ENCODE measurements at places on chromosomes 5 and 9.

GRCh38 chr5:118628660-118629354, 359.5 kb downstream of the DTWD2 start:
- DNase-seq = no peak

- DNase-seq = no peak
Observed at GRCh38 chr9:31272456-31273295, 1111.8 kb upstream of the ACO1 start.

GRCh38 chr5:53357439-53357838, 123.0 kb upstream of the FST start:
- DNase-seq = no peak

DNA sequence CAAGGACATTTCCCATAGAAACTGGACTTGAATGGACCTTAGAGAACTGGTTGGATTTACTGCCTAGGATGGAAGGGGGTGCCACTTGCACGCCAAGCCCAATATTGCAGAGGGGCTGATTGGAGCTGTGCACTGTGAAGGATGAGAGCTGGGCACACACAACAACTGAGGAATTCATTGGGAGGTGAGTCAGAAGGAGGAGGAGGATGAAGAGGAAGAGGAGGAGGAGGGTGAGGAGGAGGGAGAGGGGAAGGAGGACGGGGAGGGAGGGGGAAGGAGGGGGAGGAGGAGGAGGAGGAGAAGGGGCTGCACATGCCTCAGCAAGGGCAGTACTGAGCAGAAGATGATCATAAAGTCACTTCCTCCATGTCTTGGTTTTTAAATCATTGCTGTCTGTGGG, 5.7 kb upstream of the ICE1 start:
- DNase-seq = peak; percentile 24

GRCh38 chr5:175743676-175744210, 85.9 kb downstream of the HRH2 start:
- DNase-seq = peak; percentile 32

- DNase-seq = peak; percentile 58
Observed at GRCh38 chr9:129140397-129141065, 29.3 kb downstream of the PTPA start.

DNA sequence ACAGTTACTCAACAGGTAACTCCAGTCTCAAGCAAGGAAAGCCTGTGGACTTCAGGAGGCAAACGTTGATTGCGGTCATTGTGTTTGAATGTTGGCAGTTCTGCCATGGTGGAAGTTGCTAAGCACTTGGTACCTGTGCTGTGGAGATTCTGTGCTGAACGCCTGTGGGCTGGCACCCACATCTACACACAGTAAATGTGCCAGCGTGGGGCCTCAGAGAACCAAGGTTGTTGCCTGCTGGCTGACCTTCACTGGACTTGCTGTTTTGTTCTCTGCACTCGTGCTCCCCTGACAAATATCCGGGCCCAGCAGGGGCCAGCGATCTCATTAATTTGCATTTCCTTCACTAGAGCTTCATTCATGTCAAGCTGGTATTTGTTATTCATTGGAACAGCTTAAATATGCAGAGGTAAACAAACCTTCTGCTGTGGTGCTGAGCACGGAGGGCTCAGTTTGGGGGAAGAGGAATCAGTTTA, 141.8 kb downstream of the PRKACG start:
- no peak for DNase-seq

DNA sequence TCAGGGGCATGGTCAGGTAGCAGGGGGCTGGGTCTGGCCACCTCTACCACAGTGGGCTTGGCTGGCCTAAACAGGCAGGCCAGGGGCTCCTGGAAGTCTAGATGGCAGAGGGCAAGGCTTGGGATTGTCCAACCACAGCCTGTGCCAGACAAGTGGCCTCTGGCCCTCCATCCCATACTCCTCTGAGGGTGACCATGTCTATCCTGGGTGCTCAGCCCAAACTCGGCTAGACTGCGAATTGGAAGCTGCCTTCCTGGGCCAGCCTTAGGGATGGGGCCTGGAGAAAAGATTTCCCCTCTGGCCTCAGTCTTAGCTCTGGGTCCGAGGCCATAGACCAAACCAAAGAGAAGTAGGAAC, 110.5 kb downstream of the PHF2 start:
- no peak for DNase-seq

DNA sequence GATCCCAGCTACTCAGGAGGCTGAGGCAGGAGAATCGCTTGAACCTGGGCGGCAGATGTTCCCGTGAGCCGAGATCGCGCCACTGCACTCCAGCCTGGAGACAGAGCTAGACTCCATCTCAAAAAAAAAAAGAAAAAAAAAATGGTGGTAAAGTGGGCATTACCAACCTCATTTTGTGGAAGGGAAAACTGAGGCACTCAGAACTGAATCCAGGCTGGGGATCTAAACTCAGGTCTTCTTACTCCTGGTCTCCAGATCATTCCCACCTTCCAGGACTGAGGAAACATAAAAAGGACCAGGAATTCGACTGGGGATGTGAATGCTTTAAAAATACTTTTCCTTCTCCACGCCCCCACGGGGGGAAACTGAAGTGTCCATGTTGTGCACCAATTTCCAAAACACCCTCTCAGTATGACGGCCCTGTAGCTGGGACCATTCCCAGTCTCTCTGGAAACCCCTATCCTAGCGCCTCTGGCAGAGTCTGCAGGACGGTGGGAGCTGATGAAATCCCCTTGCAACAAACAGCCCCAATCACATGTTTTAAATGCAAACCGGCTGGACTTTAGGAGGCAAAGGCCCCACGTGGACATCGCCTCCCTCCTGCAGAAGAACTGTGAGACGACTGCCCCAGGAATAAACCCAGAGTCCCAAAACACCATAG, 8.9 kb upstream of the AKNA start:
- no peak for DNase-seq

DNA sequence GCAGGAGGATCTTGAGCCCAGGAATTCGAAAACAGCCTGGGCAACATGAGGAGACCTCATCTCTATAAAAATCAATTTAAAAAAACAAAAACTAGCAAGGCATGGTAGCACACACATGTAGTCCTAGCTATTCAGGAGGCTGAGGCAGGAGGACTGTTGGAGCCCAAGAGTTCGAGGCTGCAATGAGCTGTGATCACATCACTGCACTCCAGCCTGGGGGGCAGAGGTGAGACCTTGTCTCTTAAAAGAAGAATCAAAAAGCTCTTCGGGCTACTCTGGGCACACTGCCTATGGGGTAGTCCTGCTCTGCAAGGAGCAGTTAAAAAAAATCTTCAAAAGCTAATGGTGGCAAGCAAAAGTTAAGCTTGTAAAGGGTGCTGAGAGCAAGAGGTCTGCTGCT, 23.5 kb downstream of the SKP1 start:
- DNase-seq = no peak

- DNase-seq = no peak
Observed at GRCh38 chr5:113043491-113043931, 66.9 kb downstream of the DCP2 start.

DNA sequence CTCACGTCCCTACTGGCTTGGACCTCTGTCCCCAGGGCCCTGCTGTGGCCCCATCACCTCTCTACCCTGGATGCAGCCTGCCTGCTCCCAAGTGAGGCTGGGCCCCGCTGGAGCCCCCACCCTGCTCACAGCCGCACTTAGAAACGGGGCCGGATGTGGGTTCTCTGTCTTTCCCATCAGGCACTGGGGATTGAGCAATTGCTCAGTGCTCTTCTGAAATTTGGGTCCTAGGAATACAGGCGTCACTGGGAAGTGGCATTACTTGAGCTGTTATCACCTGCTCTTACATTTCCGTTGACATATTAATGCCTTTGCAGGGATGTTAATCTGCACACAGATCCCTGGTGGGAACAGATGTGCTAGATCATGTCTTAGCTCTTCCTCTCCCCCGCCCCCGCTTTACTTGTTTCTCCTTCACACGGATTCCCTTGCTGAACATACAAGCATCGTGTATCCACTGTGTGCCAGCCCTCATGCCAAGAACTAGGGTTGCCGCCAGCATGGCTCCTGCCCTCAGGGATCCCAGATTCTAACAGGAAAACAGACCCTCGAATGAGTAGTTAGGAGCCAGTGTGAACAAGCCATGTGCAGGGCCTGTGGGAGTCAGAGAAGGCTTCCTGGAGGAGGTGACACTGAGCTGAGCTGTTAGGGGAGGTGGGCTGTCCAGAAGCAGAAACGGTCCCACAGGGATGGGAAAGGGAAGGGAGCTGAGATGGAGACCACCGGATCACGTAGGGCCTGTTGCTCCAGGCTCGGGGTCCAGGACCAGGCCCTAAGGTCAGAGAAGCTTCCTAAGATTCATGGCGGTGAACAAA, 65.1 kb downstream of the NEK6 start:
- no peak for DNase-seq

- no peak for DNase-seq
Observed at GRCh38 chr5:115418788-115419187, 122.3 kb upstream of the CCDC112 start.

- no peak for DNase-seq
Observed at GRCh38 chr5:150576449-150576949, 64.0 kb upstream of the SYNPO start.

GRCh38 chr9:135479469-135480052, at the start of gene PPP1R26:
TSS of gene PPP1R26 (plus strand) at chr9:135479782. CDS start at chr9:135484511, 4,729 bp downstream.
- DNase-seq = peak; percentile 20

GRCh38 chr5:151151793-151152192, 5.8 kb downstream of the ANXA6 start:
- DNase-seq = peak; percentile 5

DNA sequence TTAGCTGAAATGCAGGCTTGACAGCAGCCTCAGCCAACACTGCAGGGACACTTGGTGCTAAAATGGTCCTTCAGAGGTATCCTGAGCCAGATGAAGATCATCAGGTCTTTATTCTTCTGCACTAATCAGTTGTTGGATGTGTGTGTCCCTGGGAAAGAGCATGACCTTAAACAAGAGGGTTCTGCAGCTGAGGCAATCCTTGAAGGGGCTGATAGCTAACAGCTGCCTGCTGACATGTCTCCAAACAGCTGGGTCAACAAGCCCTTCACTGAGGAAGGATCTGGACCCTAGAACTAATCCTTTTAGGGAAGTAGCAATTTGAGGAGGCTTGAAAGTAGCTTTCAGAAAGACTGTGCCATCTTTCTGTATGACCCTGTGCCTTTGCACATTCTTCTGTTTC, 376.3 kb upstream of the ACTBL2 start:
- DNase-seq = no peak

DNA sequence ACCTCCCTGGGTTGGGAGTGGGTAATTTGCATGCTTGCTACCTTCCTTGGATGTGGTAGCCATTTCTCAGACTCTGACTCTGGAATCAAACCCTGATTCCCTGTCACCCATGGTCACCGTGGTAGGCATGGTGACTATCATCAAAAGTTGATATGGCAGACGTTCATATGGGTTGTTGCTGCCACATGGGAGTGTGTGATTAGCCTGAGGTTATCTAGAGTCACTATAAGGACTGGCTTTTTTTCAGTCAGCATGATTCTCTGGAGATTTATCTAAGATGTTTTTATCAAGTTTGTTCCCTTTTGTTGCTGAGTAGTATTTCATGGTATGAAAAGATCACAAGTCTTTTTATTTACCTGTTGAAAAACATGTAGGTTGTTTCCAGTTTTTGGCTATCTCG, 7.0 kb downstream of the RCL1 start:
- no peak for DNase-seq

- DNase-seq = peak; percentile 48
Observed at GRCh38 chr9:35811381-35812024, 559 bp downstream of the SPAG8 start.

- DNase-seq = peak; percentile 90
Observed at GRCh38 chr9:136220017-136220729, 15.2 kb upstream of the LHX3 start.

DNA sequence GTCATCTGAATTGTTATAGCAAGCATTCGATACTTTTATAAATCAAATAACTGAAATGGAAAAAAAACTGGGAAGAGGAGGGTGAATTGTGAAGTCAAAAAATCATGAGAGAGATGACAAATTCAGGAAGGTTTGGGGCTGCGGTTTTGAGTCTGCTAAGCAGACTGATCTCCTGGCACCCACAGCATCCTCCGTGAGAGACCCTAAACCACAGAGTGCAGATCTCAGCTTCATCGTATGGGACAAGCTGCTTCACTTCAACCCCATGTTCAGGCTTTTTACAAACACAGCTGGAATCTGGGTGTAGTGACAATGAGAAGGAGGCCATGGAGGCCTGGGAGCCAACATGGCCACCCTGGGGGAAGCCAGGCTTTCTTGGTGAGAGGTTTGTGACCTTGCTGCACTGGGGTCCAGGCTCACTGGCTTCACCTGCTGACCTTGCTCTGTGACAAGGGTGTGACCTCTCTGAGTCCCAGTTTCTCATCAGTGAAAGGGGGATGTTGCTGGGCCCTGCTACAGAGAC, 19.4 kb downstream of the USP20 start:
- DNase-seq = no peak

DNA sequence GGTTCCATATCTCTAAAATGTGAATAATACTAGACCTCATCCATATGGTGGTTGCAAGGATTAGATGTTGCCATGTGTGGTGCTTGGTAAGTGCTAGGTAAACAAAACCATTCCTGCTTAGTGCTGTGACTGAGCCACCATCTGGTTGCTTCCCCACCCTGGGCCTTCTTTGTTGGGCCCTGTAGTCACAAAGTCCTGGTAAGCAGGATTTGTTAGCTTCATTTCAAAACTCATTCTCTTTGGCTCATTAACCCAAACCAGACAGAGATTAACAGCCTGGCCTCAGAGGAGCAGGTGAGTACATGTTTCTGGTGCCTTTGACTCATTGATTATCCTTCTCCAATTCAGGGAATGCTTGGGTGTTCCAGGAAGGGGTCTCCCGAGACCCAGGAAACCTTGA, 240.2 kb downstream of the ARHGAP26 start:
- no peak for DNase-seq

- no peak for DNase-seq
Observed at GRCh38 chr5:120767178-120767820, 303.2 kb downstream of the PRR16 start.

- peak; percentile 85 for DNase-seq
Observed at GRCh38 chr9:99778308-99778707, 43.4 kb upstream of the NR4A3 start.

DNA sequence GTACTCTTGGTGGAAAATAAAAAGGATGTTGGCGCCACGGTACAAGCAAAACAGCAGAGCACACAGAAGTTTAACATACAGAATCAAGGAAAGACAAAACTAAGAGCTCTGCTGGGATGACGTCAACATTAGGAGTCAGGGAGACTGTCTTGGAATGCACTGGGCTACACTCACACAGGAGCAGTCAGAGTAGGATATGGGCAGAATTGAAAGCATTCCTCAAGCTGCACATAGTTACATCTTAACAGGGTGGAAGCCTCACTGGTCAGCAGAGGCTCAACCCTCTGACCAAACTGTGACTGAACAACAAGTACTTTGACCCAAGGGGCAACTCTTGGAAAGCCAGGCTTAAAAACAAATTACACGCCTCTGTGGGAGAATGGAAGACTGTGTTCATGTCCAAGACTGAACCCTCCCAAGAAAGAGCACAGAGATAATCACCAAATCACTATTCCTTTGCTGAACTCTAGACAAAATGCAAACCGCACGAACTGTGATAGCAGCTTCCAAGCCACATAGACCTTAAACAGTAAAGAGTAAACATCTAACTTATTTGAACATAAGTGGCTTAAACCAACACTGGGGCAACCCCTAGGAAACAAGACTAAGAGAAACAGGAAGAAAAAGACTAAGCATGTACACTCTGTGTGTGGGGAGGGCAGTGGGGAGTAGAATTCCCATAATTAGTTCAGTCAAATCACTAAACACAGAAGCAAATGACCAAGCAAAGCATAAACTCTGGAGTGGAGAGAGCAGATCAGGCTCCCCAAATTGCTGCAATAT, 772.7 kb downstream of the PRELID2 start:
- peak; percentile 15 for DNase-seq
